NCI-H2029 treated with DMSO at 0.1 percent for 48 hours (cell line): ENCODE measurements at places on chromosomes 2 and 18.

GRCh38 chr2:121471532-121472469, 58.9 kb upstream of the RNU4ATAC start:
- DNase-seq, result no peak

DNA sequence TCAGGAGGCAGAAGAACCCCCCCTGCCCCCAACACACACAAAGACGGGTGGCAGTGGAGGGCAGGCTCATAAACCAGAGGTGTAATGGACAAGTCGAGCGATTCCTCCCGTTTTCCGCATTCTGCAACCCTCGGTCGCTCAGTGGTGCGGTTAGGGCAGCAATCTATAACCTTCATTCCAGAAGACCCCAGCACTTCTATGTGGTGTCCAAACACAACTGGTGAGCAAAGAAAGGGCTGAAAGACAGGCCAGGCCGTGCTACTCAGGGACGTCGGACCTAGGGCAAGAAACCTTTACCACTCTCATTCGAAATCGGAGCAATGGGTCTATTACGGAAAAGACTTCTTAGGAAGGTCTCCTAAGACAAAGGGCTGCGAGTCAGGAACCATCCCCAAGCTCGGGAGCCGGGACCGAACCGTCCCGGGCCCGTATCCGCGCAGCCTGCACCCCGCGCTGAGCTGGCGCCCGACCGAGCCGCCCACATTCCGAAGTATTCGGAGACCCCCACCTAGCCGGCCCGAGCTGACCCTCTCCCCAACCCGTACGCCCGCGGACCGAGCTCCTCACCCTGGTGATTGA, 568 bp downstream of the ARL5A start:
- DNase-seq, result no peak

GRCh38 chr18:295756-296490, 28.1 kb upstream of the THOC1 start:
- no peak for DNase-seq

GRCh38 chr2:237631007-237631785, 3.8 kb downstream of the LRRFIP1 start:
- DNase-seq, result no peak

DNA sequence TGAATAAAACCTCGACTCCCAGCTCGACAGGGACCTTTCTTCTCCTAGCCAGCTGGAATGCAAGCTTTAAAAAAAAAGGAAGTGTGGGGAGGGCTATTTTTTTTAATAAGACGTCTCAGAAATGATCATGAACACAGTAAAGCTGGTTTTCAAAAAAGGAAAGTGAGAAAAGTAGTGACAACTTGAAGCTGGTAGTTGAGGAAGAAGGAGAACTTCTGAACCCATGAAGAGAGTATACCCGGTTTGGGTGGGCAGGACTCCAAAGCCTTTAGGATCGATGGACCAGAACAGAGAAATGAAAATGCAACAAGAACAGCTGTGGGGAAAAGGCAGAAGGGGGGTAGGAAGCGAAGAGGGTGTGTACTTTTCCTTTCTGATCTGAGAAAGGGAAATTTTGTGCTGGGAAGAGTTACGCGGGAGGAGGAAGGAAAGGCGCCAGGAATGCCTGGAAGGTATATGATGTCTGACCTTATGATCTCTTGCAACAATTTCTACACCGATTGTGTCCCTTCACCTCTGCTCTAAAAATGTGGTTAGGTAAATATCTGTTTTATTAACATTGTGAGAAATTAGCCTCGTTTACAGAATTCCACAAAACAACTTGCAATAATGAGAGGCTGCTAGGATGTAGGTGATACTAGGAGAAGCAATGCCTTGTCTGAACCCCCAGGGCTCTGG, 22.6 kb upstream of the CYP1B1 start:
- DNase-seq, result no peak

DNA sequence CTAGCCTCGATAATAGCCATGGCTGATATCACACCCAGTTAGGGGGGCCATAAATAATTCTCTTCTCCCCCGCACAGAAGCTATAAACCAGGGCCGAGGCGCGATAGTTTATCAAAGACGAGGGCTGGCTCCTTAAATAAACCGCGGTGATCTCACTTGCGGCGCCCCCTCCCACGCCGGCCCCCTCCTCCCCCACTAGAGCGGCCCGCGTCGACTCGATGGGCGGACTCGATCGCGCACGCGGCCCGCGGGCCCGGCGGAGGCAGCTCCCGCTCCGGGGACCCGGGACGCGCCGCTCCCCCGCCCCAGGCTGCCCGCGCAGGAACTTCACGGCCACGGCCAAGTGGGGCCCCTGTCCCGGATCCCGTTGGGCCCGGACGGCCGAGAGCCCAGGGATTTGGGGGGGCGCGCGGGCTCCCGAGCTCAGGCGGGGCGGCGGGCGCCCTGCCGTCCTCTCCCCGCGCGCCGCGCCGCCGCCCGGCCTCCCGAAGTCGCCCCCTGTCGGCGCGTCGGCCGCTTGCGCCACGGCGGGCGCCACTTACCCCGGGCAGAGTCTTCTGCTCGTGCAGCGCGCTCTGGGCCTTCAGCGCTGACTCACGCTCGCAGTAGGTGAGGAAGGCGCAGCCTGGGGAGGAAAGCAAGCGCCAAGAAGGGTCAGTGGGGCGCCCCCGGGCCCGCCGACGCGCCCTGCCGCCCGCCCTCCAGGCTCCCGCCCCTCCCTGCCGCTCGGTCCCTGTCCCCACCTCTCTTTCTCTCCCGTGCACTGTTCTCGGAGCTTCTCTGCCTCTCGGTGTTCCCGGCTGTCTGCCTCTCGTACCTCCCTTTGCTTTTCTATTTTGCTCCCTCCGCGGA, 80.4 kb downstream of the CELF4 start:
- no peak for DNase-seq

- no peak for DNase-seq
Measured at GRCh38 chr2:109516445-109517117, 97.2 kb downstream of the SEPTIN10 start.

- peak; percentile 23 for DNase-seq
Measured at GRCh38 chr2:152594022-152594766, 123.1 kb downstream of the PRPF40A start.

GRCh38 chr2:19868224-19868623, 33.6 kb downstream of the TTC32 start:
- DNase-seq, result no peak

- no peak for DNase-seq
Measured at GRCh38 chr2:79191816-79192215, 32.3 kb upstream of the REG3A start.

DNA sequence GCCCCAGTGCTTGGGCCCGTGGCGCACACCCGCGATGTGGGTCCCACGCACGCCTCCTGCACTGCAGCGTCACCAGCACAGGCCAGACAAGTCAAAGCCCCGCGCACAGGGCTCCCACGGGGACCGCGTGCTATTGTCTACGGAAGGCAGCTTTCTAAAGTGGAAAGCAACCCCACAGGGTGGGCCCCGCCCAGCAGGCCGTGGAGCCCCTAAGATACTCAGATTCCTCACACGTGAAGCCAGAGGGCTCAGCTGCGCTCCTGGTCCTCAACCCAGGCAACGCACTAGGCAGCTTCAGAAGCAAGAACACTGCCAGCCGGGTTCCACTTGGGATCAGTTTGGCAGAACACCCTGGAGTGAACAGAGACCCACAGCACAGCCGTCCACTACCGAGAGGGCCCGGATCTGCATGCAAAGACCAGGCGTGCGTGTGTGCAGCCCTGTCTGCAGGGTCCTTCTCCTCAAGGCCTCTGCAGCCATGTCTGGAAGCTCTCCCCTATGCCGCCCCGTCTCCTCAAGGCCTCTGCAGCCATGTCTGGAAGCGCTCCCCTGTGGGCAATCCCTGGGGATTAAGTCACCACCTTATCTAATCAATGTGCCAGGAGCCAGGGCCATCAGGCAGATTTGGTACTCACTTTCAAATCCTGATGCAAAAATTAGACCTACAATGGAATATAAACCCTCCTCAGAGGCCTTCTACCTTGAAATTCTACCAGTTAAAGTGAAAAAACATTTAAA, 231.3 kb downstream of the HDAC4 start:
- no peak for DNase-seq

- no peak for DNase-seq
Measured at GRCh38 chr2:126637386-126637785, 18.6 kb upstream of the GYPC start.

DNA sequence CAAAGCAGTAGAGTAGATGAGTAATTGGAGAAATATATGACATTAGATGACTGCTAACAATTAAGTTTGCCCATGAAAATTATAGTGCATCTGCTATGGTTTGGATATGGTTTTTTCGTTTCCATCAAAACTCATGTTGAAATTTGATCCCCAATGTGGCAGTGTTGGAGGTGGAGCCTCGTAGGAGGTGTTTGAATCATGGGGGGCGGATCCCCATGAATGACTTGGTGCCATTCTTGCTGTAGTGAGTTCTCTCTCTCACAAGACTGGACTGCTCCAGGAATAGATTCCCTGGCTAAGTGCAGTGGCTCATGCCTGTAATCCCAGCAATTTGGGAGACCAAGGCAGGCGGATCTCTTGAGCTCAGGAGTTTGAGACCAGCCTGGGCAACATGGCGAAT, 9.7 kb upstream of the CUL3 start:
- DNase-seq, result no peak

GRCh38 chr2:132542953-132543569, 126.5 kb downstream of the GPR39 start:
- no peak for DNase-seq

GRCh38 chr2:239002954-239003623, 155.2 kb downstream of the TWIST2 start:
- DNase-seq, result no peak

DNA sequence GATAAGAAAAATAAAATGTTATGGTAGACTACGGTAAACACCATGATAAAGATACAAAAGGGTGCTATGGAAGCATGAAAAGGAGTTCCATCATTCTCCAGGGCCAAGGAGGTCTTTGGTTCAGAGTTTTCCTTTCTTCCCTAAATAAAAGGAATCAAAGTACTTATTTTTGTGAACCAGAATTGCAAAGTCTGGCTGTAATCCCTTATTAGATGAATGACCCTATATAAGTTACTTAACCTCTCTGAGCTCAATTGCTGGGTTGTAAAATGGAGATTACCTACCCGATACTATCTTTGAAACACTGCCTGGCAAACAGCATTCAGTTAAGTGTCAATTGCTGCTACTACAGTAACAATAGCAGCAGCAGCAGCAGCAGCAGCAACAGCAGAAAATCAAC, 90.0 kb downstream of the C2orf74 start:
- no peak for DNase-seq
